Renal pelvis (tissue), 12 donors: ENCODE measurements at places on chromosomes 5 and 9. TPM values are rescaled to one million over a fixed set of nuclear protein-coding genes. Genes with fewer than 3 reads are reported as not detected.

GRCh38 chr5:157516006-157516405 lies 56.0 kb downstream of the NIPAL4 start:
- peak; percentile 67 for DNase-seq

DNA sequence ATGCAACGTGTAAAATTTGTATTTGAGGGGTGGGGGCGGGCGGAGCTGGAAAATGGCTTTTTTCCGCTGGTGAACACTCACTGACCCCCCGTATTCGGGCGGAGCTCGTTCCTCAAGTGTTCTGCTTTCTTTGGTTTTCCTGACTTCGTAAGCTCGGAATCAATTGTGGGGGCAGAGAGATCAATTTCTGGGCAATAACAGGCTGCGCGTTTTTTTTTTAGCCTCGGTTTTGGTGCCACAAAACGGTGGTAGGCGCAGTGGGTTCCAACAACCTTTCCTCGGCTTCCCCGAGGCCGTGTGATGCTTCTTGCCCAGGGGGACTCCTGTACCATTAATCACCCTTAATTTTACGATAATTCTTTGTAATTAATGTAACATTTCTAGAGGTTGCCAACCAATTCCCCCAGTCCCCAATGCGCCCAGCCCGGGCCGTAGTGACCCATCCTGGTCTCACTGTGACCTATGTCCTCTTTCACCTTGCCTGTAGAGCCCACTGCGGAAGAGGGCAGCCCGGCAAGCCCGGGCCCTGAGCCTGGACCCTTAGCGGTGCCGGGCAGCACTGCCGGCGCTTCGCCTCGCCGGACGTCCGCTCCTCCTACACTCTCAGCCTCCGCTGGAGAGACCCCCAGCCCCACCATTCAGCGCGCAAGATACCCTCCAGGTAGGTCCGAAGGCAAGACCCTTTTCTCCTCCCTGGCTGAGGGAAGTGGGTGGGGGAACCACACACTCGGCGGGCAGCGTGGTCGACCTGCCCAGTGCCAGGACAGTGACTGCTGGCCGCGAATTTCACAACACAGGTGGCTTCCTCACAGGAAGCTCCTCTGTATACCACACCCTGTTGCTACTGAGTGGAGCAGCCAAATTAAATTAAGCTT lies 3.7 kb downstream of the NR4A3 start:
- no peak for DNase-seq

The SLC45A2 gene
- polyA plus RNA-seq, result 0.96 TPM

- peak; percentile 79 for DNase-seq
These were observed 78.8 kb upstream of the SPRY4 start for GRCh38 chr5:142403583-142403982.

The SPAG8 gene
- 8.6 TPM for polyA plus RNA-seq

DNA sequence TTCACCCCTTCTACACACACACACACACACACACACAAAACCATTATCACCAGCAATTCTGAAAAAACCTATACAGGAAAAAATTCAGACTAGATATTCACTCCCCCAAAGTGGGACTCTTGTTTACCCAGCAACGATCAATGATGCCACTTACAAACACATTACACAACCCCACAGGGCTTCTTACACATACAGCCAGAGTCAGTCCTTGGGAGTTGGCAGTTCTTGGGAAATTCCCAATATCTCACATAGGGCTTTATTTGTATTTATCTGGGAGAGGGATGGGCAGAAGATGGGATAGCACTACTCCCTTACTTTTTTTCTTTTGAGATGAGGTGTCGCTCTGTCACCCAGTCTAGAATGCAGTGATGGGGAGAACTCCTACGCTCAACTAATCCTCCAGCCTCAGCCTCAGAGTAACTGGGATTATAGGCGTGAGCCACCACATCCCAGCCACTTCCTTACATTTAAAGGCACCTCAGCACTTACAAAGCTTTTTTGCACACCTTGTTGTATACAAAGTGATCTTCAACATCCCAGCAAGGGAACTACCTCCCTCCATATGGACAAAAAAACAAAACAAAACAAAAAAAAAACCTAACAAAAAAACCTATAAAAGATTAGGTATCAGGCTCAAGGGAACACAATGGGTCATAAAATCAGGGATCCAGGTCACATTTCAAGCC lies 168.4 kb downstream of the TSSK1B start:
- DNase-seq, result no peak

- DNase-seq, result no peak
These were observed 486.4 kb upstream of the ZNF608 start for GRCh38 chr5:125232779-125233230.

- no peak for DNase-seq
These were observed 155.1 kb downstream of the EFNA5 start for GRCh38 chr5:107515521-107516080.

The NUTM2F gene
- not detected for polyA plus RNA-seq

The SPAAR gene
- polyA plus RNA-seq, result 1.3 TPM

DNA sequence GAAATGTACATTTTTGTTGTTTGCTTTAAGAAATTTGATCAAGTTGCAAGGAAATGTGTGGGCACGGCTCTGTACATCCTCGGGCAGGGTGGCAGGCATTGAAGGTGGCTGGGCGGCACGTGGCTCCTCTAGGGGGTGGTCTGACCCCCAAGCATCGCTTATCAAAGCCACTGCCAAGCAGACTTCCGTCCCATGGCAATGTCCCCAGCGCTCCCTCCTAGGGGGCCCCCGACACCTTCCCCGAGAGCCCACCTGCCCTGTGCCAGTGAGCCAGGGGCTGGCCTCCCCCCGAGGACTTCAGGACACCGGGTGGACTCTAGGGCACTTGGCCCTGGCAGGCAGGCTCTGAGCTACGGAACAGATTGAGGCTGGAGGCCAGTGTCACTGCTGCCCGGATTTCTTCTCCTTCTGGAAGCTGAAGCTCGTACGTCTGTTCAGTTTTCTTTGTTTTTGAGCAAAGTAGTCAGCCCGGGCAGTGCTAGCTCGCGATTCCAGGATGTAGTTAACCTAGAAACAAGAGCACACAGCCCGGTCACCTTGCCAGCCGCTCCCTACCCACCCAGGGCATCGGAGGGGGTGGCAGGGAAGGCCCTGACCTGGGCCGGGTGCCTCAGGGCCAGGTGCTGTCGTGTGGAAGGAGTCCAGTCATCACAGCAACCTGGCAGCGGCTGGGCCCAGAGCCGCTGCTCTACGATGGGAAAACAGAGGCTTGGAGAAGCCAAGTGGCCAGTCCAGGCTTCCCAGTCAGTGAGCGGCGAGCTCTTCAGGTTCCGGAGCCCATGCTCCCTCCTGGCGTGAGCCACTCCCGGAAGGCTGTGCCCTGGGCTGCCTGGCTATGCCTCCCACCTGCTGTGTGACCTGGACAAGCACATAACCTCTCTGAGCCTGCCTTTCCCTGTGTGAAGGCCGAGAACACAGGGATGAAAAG lies 177.1 kb downstream of the GAPVD1 start:
- no peak for DNase-seq

The CDH9 gene
- 8.6 TPM for polyA plus RNA-seq

- DNase-seq, result no peak
These were observed 54.1 kb downstream of the IPPK start for GRCh38 chr9:92615790-92616189.

GRCh38 chr5:106185661-106186081 lies 1485.1 kb downstream of the EFNA5 start:
- DNase-seq, result no peak

- DNase-seq, result no peak
These were observed 271.0 kb downstream of the PRR16 start for GRCh38 chr5:120735076-120735475.

The FRMPD1 gene
- polyA plus RNA-seq, result 1.1 TPM

The SRP19 gene
- polyA plus RNA-seq, result 79.2 TPM

The PCDH1 gene
- polyA plus RNA-seq, result 23.9 TPM

The PCDHGB7 gene
- polyA plus RNA-seq, result 11.0 TPM

GRCh38 chr5:64628901-64629300 lies 61.4 kb upstream of the SHISAL2B start:
- no peak for DNase-seq

DNA sequence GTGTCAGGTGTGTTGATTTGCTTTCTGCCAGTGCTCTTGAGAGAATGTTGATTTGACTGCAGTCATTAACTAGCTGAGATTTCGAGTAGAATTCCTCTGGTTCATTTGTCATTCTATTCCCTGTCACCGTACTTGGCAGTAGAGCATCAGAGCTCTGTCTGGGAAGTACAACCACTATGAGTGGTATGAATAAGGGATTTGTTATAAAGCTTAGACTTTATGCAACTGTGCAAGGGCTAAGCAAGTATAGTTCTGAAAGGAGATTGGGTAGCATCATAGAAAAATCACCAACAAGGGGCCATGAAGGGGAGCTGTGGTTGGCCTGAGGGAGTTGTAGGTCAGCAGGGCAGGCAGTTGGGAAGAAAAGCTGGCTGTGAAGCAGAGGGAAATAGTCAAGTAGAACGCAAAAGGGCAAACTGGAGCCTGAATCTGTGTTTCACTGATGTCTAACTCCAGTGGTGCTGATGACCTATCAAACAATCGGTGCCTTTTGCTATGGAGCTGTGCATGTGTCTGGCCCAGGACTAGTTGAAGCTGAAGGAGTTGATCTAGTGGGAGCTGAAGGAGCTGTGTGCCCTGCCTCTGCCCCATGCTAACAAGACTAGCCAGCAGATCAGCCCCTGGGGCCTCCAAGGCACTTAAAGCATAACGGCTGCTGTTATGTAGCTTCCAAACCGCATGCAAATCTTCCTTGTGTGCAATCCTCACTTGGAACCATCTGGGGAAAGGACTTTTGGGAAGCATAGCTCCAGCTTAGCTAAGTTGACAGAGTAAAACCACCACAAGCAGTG lies 110.0 kb downstream of the SLC28A3 start:
- DNase-seq, result no peak

DNA sequence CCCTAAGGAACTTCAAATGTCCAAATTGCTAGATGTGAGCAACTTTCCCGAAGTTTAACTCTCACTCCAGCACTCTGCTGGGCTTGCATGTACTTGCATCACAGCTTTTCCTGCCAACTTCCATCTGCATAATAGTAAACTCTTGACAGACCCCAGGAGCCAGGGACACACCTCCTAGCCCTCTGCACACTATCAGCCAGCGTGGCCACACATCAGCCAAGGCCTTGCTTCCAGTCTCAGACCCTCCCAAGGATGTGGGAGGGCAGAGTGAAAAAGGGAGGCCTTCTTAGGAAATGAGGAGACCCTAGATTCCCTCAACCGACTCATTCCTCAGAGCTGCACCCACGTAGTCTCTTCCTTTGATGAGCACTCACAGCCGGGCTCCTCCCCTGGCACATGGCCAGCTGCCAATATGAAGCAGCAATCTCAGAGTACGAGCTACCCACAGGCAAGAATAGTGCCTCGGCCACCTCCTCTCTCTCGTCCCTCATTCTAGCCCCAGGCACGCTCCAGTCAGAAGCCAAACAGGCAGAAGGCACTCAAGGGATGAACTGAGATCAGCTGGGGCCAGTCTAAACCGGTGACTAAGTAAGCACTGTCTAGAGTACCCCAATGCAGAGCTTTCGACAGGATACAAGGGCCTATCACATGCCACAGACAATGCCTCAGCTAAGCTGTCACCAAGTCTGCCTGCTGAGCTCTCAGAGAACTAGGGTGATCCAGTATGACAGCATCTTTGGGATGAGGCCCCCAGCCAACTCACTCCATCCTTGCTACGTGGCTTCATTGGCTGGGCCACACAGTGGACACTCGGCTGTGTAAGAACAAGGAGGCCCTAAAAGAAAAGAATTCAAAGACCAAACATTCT lies 2.3 kb downstream of the P4HA2 start:
- peak; percentile 21 for DNase-seq

The HEMGN gene
- polyA plus RNA-seq, result 2.4 TPM

GRCh38 chr5:41539454-41539853 lies 29.1 kb upstream of the PLCXD3 start:
- no peak for DNase-seq

- DNase-seq, result no peak
These were observed 93.3 kb upstream of the PCSK5 start for GRCh38 chr9:75797085-75797580.

- DNase-seq, result peak; percentile 4
These were observed 56.0 kb upstream of the TPD52L3 start for GRCh38 chr9:6272229-6272598.

- DNase-seq, result no peak
These were observed 65.4 kb upstream of the RNF180 start for GRCh38 chr5:64100203-64100602.

DNA sequence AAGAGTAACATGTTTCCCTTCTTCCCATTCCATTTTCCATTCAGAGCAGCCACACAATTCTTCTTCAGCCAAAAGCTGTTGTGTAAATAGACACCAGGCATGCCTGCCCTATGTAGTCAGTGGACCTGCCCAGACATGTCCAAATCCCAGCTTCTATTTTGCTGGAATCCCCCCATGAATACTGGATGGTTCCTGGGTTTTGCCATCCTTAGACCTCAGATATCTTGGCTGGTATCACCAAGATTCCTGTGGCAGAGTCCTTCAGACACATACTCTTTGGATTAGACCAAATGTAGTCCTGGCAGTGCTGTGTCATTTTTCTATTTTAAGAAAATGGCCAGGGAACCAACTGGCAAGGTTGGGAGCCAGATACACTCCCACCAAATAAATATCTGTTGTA lies 10.3 kb downstream of the FST start:
- DNase-seq, result no peak

The NPM1 gene
- 1,563 TPM for polyA plus RNA-seq

The NME5 gene
- polyA plus RNA-seq, result 16.8 TPM

The MZB1 gene
- 1.1 TPM for polyA plus RNA-seq
